ENCODE measurements at places on chromosomes 11 and 22.
A peak's percentile ranks its signal among the peaks of the same experiment; 100 is the strongest.

- no peak for DNase-seq
Observed at GRCh38 chr11:83054001-83054400, 17.7 kb downstream of the RAB30 start.

GRCh38 chr11:113896156-113896879, 8.3 kb upstream of the HTR3B start:
- peak; percentile 41 for DNase-seq

GRCh38 chr11:120441592-120441991, 70.0 kb upstream of the GRIK4 start:
- no peak for DNase-seq

DNA sequence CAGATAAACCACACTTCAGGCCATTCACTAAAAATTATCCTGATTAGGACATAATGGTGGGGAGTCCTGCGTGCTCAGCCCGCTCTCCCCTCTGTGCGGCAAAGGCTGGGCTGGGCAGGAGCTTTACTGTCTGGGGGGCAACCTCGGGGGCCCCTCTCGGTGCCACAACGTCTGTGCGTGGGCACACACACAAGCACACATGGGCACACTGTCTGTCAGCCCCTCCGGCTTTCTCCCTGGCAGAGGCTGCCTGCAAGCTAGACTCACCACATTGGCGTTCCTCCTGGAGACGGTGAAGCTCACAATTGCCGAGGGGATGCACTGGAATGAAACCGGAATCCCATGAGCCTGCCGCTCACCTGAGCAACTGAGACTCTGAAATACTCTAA, 5.2 kb downstream of the MLC1 start:
- DNase-seq = no peak

- DNase-seq = no peak
Observed at GRCh38 chr11:117175781-117176180, 2.8 kb upstream of the SIDT2 start.

DNA sequence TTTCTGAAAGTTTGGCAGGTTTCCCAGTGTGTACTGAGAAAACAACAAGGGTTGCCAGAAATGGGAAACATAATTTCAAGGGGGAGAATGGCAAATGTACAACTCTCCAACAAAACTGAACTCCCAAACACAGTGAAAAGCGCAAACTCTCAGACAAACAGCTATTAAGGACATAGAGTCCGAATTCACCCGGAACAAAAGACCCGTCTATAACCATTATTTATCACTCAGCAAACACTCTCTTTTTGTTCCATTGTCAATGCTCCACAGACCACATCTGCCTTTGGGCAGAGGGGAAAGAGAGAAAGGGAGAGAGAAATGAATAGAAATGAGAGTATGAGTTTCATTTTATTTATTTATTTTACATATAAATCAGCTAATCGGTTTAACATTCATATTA, 21.7 kb downstream of the KIRREL3 start:
- DNase-seq = no peak

GRCh38 chr11:95192717-95193116, 38.3 kb downstream of the SESN3 start:
- DNase-seq = no peak

GRCh38 chr22:29604076-29604360, 585 bp downstream of the NF2 start:
- peak; percentile 49 for DNase-seq

- peak; percentile 49 for DNase-seq
Observed at GRCh38 chr11:62602141-62603071, 741 bp upstream of the MTA2 start.

- DNase-seq = peak; percentile 11
Observed at GRCh38 chr22:18152519-18152918, 2.5 kb downstream of the USP18 start.

GRCh38 chr11:45659818-45660160, 5.6 kb downstream of the CHST1 start:
- DNase-seq = no peak

DNA sequence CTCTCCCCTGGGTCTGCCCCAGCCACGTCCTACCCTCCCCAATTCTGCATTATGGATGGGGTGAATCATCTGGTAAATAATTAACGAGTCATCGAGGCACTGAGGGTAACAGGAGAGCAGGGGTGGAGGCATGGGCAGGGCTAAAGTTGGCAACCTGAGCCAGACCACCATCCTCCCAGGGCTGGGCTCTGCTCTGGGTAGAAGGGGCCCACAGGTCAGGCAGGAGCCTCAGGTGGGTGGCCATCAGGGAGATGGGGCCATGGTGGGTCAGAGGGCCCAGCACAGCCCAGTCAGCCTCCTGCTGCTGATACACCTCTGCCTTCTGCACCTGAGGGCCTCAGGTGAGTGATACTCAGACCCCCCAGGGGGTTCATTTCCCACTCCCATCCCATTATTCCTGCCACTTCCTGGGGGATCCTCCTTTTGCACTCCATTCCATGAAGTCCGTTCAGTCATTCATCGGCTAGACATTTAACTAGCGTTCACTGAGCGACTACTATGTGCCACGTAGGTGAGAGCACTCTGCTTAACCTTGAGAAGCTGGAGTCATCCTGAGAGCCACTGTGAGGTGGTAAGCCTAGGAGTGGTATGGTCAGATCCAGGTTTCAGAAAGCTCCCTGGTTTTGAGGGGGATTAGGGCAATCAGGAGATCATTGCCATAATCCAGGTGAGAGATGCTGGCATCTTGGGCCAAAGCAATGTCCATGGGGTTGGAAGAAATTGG, at the start of gene VSIG10L2:
Gene VSIG10L2 (plus strand): TSS at position 248 of the 724 bp plus-strand sequence. CDS start 12 bp downstream, at position 260.
- no peak for DNase-seq

GRCh38 chr22:50483977-50484853, 2.4 kb upstream of the MIOX start:
- DNase-seq = no peak

- no peak for DNase-seq
Observed at GRCh38 chr11:36119300-36119699, 169.9 kb downstream of the COMMD9 start.

GRCh38 chr22:49439373-49439772, 388.3 kb downstream of the BRD1 start:
- no peak for DNase-seq

- no peak for DNase-seq
Observed at GRCh38 chr11:76239483-76240160, 33.3 kb upstream of the WNT11 start.

DNA sequence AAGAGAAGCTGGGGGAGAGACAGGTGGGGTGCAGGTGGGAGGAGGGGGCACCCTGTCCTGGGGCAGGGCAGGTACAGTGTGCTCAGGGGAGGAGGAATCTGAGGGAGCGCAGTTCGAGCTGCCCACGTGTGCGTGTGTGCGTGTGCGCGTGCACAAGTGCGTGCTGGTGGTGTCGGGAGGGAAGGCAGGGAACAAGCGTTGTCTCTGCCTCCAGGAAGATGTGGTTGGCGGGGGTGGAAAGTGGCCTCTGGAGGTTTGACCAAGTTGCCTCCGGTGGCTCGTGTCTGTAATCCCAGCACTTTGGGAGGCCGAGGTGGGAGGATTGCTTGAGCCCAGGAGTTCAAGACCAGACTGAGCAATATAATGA, 49.9 kb upstream of the THY1 start:
- DNase-seq = no peak
